ENCODE measurements at places on chromosomes 11 and 22.
A peak's percentile ranks its signal among the peaks of the same experiment; 100 is the strongest.

- peak; percentile 55 for DNase-seq
Measured at GRCh38 chr22:47294576-47294975, 532.1 kb downstream of the TBC1D22A start.

DNA sequence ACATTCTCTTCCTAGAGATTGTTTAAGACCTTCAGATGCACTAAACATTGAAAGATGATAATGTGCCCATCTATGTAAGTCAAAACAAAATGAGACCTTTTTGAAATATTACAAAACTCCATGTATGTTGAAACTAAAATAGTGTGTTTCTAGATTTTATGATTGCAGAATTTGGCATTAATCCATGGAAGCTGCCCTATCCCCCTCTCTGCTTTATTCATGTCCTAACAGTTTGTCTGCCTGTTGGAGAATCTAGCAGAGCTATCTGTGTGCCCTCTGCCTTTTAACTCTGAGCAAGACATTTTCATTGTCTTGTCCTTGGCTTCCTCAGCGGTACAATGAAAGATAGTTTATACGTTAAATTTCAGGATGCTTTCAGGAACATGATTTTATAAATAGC lies 105.5 kb downstream of the FAT3 start:
- DNase-seq, result no peak

GRCh38 chr11:35214792-35215193 lies 75.8 kb downstream of the CD44 start:
- no peak for DNase-seq

- DNase-seq, result no peak
Measured at GRCh38 chr11:15627560-15627959, 512.8 kb downstream of the INSC start.

GRCh38 chr22:24028533-24028932 lies 17.4 kb downstream of the CABIN1 start:
- DNase-seq, result no peak

GRCh38 chr22:48359613-48359965 lies 1468.1 kb downstream of the BRD1 start:
- DNase-seq, result no peak

DNA sequence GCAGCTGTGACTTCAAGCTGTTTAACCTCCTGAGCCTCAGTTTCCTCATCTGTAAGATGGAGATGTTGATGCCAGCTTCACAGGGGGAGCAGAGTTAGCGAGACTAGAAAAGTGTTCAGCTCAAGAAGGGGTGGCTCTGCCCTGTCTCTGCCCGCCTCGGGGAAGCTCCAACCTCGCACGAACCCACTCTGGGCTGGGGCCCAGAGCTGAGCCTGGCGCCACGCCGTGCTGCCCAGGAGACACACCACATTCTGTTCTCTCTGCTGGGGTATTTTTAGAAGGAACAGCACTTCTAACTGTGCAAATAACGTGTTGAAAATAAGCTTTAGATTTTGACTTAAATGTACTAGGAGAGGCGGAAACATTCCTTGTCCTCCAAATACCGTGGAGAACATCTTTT lies 74.1 kb downstream of the PHF21B start:
- DNase-seq, result no peak

DNA sequence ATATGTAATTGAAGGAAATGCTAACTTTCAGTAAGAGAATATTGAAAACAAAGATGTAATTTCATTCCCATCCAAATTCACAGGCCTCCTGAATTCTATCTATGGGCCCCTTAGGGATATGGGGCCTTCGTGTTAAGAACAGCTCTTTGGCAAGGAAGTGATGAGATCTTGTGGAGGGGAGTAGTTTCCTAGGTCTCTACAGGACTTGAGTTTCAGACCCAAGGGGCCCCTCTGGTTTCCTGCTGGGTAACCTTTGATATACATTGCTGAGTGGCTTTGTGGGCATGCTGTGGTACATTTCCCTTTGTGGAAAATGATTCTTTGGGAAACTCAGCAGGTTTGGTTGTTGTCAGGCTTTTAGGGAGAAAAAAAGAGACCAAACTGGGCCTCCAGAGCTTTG lies 6.2 kb downstream of the STIM1 start:
- no peak for DNase-seq

- no peak for DNase-seq
Measured at GRCh38 chr11:133559382-133559781, 27.1 kb upstream of the OPCML start.

DNA sequence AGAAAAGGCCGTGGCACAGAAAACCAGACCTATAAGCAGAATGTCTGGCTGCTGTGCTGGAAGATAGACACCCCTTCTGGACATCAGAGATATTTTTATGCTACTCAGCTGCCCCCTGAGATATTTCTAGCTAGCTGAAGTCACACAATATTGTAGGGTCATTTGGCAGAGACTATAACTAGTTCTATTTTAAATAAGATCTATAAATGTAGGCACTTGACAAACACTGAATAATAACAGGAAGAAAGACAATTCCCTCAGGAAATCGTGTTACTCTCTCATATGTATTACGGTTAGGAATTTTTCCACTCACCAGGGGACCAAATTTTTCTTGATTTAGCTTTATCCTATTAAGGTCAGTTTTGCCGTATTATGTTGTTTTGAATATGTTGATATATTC lies 845.4 kb downstream of the OPCML start:
- no peak for DNase-seq

GRCh38 chr11:18844753-18845367 lies 53.3 kb upstream of the PTPN5 start:
- no peak for DNase-seq

- DNase-seq, result peak; percentile 14
Measured at GRCh38 chr22:47331750-47332149, 569.3 kb downstream of the TBC1D22A start.
